A172 (cell line): ENCODE measurements at places on chromosomes 4 and X. TPM values are rescaled to one million over a fixed set of nuclear protein-coding genes. Genes with fewer than 3 reads are reported as not detected.

The AMTN gene
- 17.4 and 29.6 TPM in 2 replicates for total RNA-seq

The FAM184B gene
- not detected in 2 replicates for total RNA-seq

The FMR1NB gene
- not detected in 2 replicates for total RNA-seq

The ADH1B gene
- total RNA-seq: not detected in 2 replicates

The POU3F4 gene
- total RNA-seq: not detected in 2 replicates

The FGB gene
- not detected in 2 replicates for total RNA-seq

The NOX1 gene
- not detected in 2 replicates for total RNA-seq

The ANOS1 gene
- 0.24 and 1.2 TPM in 2 replicates for total RNA-seq

The TENM3 gene
- total RNA-seq: 87.7 and 92.1 TPM in 2 replicates

The ITM2A gene
- total RNA-seq: not detected in 2 replicates

The REELD1 gene
- not detected in 2 replicates for total RNA-seq

The ZNF185 gene
- 1.7 and 4.9 TPM in 2 replicates for total RNA-seq

The INPP4B gene
- total RNA-seq: 31.8 and 42.4 TPM in 2 replicates

The ARHGAP24 gene
- 1.3 and 2.6 TPM in 2 replicates for total RNA-seq

The KLHL13 gene
- total RNA-seq: 0.26 and 0.81 TPM in 2 replicates

The FGFBP1 gene
- total RNA-seq: 0.31 TPM in 1 of 2 replicates, not detected in the other

The NDST3 gene
- 0.74 and 1.7 TPM in 2 replicates for total RNA-seq

The PDGFRA gene
- 0.05 and 0.10 TPM in 2 replicates for total RNA-seq

The SOWAHD gene
- 0.72 TPM in 1 of 2 replicates, not detected in the other for total RNA-seq

The PCDH19 gene
- not detected in 2 replicates for total RNA-seq

The SRPX2 gene
- total RNA-seq: 0.22 and 1.3 TPM in 2 replicates

The IL9R gene
- total RNA-seq: 0.14 TPM in 1 of 2 replicates, not detected in the other

The KCNIP4 gene
- not detected in 2 replicates for total RNA-seq

The APLN gene
- 0.31 and 0.65 TPM in 2 replicates for total RNA-seq

The LEF1 gene
- total RNA-seq: 4.7 and 6.1 TPM in 2 replicates

The MMRN1 gene
- total RNA-seq: not detected in 2 replicates

The CFI gene
- total RNA-seq: 1.1 TPM in 1 of 2 replicates, not detected in the other

The SSX1 gene
- total RNA-seq: not detected in 2 replicates

The WAS gene
- total RNA-seq: 0.62 and 3.6 TPM in 2 replicates

The TMEM154 gene
- 34.1 and 72.2 TPM in 2 replicates for total RNA-seq

The COL4A6 gene
- 0.03 and 0.24 TPM in 2 replicates for total RNA-seq

The HTN3 gene
- not detected in 2 replicates for total RNA-seq

The DAPP1 gene
- total RNA-seq: not detected in 2 replicates
